RWPE1 (cell line): ENCODE measurements at places on chromosomes 11 and 22.

- DNase-seq, result no peak
Measured at GRCh38 chr11:44620328-44620725, 54.9 kb downstream of the CD82 start.

- DNase-seq, result no peak
Measured at GRCh38 chr11:89021339-89021738, 44.4 kb downstream of the GRM5 start.

DNA sequence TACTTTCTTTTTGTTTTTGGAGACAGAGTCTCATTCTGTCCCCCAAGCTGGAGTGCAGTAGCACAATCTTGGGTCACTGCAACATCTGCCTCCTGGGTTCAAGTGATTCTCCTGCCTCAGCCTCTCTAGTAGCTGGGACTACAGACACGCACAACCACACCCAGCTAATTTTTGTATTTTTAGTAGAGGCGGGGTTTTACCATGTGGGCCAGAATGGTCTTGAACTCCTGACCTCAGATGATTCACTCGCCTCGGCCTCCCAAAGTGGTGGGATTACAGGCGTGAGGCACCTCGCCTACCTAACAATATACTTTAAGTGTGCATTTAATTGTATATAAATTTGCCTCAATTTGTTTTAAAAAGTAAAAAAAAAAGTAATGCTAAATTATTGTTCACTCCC is 38.4 kb downstream of the GRK3 start:
- DNase-seq, result no peak

GRCh38 chr11:88475991-88476418 is 138.5 kb upstream of the CTSC start:
- DNase-seq, result no peak

DNA sequence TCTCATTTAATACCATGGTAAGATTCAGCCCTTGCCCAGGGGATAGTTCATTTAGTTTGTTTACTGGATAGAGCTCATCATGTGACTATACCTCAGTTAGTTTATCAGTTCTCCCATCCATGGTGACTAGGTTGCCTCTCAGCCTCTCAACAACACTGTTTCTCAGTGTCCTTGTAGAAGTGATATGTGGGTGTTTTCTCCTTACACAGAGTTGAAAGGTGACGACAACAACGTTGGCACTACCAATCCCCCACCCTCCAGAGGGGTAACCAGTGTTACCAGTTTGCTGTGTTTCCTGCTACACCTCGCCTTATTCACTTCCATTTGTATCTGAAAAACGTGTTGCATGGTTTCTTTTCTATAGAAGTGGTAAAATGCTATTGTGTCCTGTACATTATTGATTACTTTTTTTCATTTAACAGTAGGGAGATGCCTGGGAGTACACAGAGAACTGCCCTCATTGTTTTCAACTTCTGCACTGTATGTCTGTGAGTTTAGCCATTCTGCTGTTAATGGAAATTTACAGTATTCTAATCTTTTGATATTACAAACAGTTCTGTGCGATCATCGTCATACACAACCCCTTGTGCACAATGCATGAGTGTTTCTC is 11.6 kb downstream of the NEAT1 start:
- no peak for DNase-seq
